ENCODE measurements at places on chromosomes 3 and 15.

DNA sequence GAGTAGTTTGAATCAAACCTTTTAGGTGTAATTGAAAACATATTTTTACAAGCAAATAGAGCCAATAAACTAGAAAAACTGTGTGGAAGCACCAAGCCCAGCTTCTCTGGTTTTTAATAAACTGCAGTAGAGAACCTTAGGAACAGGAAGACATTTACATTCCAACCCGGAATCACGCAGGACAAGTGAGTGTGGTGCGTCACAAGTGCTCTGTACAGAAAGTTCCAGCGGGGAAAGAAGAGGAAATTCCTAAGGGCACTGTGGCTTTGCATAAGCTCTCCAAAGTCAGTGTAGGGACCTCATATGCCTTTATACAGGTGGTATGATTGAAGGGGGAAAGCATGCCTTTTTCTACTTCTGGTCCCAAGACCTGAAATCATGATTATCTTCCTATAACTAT is 21.6 kb downstream of the COL8A1 start:
- DNase-seq = no peak

GRCh38 chr15:94105760-94106159 is 125.6 kb upstream of the MCTP2 start:
- no peak for DNase-seq

- DNase-seq = no peak
Measured at GRCh38 chr3:39531066-39531465, 63.6 kb downstream of the MOBP start.

DNA sequence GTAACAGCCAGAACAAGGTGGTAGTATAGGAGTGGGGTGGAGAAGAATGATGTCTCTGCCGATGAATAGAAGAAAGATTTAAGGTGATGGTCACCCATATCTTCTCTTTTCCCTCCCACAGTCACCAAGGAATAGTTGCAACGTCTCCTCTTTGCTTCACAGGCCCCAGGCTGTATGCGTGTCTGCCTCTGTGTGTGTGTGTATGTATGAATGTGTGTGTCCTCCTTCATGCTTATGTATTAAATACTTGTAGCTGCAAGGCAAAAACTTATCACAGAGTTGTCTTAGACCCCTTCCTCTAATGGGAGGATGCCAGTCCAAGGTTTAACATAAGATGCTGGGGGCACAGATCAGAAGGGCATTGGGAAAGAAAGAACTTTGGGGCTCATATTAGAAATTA is 19.1 kb upstream of the BNC1 start:
- DNase-seq = no peak

- no peak for DNase-seq
Measured at GRCh38 chr15:85642065-85642692, 152.5 kb downstream of the KLHL25 start.

DNA sequence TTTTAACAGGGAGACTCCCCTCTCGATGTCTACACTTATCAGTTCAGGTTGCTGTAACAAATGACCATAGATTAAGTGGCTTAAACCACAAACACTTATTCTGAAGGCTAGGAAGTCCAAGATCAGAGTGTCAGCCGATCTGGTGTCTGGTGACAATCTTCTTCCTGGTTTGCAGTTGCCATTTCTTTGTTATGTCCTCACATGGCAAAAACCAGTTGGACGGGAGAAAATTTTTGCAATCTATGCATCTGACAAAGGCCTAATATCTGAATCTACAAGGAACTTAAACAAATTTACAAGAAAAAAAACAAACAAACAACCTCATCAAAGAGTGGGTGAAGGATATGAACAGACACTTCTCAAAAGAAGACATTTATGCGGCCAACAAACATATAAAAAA is 116.9 kb upstream of the FOXB1 start:
- no peak for DNase-seq

GRCh38 chr15:71330638-71331162 is 215.4 kb downstream of the THSD4 start:
- DNase-seq = no peak

GRCh38 chr3:69491975-69492374 is 106.1 kb upstream of the FRMD4B start:
- DNase-seq = no peak

DNA sequence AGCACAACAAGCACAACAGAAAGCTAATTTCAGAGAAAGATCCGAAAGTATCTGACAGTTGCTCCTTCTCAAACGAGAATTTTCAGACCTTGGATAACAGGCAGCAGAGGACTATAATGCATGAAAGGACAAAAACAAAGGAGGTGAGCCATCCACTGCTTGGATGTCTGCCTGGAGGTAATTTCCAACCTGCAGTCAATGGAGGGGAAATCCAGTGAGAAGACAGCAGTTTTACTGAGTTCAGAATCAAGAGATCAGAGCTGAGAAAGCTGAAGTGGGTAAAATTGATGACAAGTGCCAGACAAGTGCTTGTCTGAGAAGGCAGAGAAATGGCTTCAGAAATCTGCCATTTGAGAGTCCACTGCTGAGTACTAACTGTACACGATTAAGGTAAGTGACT is 22.1 kb downstream of the UBE3A start:
- no peak for DNase-seq

DNA sequence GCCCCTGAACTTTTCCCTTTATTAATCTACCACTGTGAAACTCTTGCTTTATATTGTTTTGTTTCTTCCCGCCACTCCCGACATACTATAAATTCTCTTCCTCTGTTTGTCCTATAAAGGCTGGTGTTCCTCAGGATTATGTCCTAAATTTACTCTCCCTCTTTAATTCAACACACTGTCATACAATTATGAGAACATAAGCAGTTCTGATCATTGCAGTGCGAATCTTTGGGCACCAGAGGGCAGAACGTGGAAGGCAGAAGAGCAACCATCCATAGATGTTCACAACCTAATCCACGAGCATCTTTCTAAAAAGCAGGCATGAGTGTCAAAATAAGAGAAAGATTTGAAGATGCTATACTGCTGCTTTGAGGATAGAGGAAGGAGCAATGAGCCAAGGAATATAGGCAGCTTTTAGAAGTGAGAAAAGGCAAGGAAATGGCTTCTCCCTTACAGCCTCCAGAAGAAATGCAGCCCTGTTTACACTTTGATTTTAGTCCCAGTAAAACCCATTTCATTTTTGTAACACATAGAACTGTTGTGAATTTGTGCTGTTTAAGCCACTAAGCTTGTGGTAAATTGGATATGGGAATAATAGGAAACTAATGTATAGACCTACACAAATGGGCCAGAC is 179.4 kb downstream of the GBE1 start:
- DNase-seq = no peak

- DNase-seq = no peak
Measured at GRCh38 chr3:94043285-94043684, 14.9 kb upstream of the STX19 start.

- no peak for DNase-seq
Measured at GRCh38 chr3:45739991-45740390, 50.8 kb downstream of the SACM1L start.

DNA sequence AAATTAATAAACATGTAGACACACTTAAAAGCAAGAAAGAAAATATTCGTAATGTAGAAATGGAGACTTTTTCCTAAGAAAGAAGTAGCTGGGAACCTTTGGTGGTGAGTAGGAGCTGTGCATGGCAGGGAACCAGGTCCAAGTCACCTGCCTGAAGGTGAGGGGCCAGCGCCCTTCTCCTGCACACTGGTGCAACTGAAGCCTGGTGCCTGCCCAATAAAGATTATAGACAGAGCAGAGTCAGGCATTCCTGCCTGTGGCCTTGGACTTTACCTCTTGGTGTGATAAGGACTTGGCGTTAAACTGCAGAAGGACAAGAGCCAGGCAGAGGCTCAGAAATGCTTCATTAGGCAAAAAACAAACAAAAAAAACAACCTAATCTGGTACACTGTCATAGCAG is 14.2 kb downstream of the CFAP91 start:
- no peak for DNase-seq

- no peak for DNase-seq
Measured at GRCh38 chr3:27360113-27361078, 8.8 kb downstream of the NEK10 start.

- no peak for DNase-seq
Measured at GRCh38 chr3:177833332-177833731, 636.0 kb upstream of the TBL1XR1 start.

DNA sequence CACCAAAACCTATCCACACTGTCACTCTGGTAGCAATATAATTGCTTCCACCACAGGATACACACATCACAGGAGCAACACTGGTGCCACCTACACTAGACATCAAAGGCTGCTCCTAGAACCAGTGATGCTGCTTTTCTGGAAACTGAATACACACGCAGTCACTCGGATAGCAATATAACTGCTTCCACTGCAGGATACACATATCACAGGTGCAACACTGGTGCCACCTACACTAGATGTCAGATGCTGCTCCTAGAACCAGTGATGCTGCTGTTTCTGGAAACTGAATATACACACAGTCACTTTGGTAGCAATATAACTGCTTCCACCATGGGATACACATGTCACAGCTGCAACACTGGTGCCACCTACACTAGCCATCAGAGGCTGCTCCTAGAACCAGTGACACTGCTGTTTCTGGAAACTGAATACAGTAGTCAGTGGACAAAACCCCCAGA is 6.9 kb upstream of the TNFSF10 start:
- no peak for DNase-seq

GRCh38 chr3:141085343-141086070 is 34.4 kb downstream of the SPSB4 start:
- no peak for DNase-seq

DNA sequence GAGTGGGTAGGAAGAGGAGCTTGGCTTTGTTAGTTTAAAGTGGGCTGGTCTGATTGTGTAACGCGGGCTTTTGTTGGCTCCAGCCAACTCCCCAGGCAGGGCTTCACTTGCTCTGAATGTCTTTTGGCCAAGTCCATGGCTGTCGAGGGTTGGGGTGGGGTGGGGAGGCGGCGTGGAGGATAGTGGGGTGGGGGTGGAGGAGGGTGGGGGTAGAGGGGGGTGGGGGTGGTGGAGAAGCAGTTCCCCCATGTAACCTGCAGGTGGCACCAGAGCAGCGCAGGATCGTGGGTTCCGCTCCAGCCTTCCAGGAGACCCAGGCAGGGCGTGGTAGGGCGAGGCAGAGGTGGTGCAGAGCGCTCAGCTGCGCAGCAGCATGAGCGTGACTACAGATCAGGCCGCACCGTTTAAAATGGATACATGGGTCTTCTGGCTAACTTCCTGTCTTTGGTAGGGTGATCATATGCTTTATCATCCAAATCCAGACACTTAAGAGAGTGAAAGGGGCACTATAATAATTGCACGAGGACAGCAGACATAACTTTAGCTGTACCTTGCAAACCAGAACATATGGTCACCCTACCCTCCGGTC is 28.3 kb downstream of the GOLGA6A start:
- peak; percentile 31 for DNase-seq

GRCh38 chr3:181940703-181941102 is 229.0 kb downstream of the SOX2 start:
- DNase-seq = no peak

GRCh38 chr3:123536153-123536895 is 48.5 kb downstream of the HACD2 start:
- DNase-seq = no peak

DNA sequence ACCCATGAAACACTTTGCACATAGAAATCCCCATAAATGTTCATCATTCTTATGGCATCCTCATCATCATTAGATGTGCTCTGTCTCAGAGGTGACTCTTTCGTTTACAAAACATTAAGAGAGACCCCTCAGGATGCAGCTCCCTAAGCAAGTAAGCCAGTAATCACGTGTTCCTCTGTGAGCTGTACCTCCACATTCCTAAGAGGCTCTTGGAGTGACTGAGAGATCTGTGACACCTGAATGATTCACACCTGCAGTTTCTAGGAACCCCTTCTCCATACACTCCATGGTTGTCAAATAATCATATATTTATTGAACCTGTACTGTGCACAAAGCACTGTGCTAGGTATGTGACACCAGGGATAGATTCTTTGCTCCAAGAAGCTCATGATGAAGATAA is 602.4 kb downstream of the UNC13C start:
- DNase-seq = no peak

DNA sequence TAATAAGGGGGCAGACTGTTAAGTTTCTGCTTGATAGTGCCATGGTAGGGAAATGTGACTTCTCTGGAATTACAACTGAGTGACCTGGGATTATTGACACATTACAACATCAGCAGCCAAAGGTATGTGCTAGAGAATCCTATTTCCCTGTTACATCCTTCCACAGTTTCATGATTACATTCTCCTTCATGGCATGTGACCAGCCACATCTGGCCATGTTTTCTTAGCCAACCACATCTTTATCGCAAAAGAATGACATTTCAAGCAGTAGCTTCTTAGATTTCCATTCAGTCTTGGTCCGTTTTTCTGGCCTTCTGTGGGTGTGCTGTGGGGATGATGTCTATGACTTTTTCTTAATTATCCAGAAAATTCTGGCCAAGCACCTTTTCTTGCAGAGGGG is 45.4 kb upstream of the CTDSPL start:
- DNase-seq = no peak

- no peak for DNase-seq
Measured at GRCh38 chr3:159604151-159604581, 384.5 kb upstream of the IL12A start.

GRCh38 chr3:49498239-49498638 is 28.2 kb downstream of the DAG1 start:
- DNase-seq = no peak

- DNase-seq = peak; percentile 33
Measured at GRCh38 chr3:172511783-172512762, 11.2 kb downstream of the TNFSF10 start.

DNA sequence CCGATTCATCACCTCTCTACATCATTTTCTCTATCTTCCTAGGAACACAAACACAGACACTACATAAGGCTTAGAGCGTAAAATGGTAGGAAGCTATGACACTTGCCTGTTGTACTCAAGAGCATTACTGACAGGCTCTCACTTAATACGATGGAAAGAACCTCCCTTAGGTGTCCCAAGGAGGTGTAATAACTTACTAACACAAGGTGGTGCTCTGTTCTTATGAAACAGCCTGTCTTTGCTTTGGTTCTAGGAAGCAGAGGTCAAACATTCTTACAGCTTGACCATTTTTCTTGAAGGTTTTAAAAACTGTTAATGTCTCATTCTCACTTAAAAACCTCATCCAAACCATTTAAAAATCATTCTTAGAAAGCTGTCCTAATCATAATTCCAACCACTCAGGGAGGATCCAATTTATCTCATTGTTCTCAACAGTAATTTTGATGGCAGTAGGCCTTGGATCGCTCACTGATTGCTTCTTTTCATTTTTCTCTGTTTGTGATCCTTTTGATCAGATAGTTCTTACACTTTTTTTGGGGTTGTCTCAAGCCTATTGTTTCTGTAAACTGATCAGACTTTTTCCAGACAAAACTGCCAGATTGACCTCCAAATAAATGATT is 317.8 kb upstream of the AGTR1 start:
- no peak for DNase-seq

Measured in stimulated activated CD8-positive, alpha-beta memory T cell treated with anti-CD3 and anti-CD28 coated beads, Interleukin-7, amount 100 ng/mL, for 1 hour (primary cell).